ENCODE measurements at places on chromosomes 4 and X.

GRCh38 chrX:20767346-20767745 is 500.6 kb upstream of the RPS6KA3 start:
- DNase-seq, result no peak

- DNase-seq, result no peak
Measured at GRCh38 chr4:163414275-163414674, 59.3 kb downstream of the TKTL2 start.

DNA sequence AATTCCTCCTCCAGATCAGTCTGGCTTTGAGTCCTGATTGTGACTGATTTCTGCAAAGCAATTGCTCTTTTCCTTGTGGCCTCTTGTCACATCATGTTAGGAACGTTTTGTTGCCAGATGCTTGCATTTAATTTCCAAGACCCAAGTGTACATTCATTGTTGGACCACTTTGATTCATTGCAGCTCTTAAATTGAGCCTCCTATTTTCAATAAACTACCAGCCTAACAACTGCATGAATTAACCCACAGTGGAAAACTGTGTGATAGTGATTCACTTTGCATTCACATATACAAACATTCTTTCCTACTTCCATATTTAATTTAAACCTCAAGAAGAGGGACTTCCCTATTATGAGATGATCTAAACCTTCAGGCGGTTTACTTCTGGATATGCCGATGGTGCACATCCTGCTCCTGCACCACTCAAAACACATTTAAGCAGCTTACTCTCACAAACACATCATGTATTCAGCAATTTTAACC is 118.4 kb downstream of the AFF1 start:
- no peak for DNase-seq

DNA sequence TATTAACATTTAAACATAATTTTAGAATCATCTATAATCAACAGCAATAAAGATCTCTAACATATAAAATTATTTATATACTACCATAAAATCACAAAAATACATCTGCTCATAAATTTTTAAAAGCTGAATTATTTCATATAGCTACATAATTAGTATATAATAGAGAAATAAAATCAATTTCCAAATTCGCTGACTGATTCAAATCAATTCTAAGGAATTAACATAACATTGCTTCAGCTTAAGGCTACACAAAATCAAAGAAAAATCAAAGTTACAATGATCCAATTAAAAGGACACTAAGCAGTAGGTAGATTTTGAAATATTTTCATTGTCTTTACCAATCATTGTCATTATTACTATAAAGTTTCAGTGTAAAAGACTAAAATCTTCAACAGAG is 194.7 kb downstream of the LRBA start:
- no peak for DNase-seq

DNA sequence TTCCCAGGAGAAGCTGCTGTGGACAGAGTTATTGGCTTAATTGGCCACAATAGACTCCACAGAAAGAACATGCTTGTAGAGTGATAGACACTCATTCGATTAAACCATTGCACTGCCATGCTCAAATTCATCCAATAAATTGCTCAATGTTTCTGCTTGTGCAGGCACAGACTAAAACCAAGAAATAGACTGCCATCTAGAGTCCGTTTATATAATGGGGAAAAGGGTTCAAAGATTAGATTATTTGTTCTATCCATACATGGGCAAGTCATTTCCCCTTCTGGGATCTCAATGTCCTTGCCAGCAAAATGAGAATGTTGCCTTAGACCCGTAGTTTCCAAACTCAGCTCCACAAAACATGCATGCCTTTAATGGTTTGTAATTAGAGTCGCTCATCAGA is 8.7 kb downstream of the SMIM10 start:
- peak; percentile 21 for DNase-seq

GRCh38 chr4:147034372-147034771 is 88.7 kb upstream of the TTC29 start:
- no peak for DNase-seq

DNA sequence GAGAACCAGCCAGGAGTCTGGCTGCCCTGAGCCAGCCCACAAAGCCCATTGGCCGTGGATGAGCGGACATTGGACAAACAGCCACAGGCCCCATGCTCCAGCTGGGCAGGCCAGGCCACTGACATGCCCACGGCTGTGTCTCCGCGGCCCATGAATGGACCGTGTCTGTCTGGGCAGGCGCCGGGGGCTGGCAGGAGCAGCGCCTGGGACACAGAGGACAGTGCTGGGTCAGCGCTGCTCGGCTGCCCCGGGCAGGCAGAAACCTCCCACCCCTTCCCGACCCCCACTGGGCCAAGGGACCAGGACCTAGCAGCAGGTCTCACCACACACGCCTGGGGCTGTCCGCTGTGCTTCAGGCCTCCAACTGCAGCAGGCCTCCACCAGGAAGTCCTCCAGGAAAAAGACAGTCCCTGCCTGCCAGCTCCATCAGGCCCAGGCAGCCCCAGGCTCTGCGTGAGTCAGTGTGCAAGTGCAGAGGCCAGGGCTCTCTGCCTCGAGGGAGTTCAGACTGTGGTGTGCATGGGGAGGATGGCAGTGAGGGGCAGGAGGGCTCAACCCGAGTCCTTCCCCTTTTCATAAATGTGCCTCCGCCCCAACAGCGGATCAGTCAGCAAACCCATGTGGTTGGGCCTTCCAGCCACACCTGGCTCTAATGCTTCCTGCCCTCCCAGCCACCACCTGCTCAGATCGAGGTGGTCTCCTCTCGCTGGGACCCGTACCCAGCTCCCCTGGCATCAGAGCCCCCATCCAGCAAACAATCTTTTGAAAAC is 17.2 kb upstream of the FGFR3 start:
- no peak for DNase-seq

GRCh38 chrX:75301060-75301459 is 27.2 kb downstream of the UPRT start:
- DNase-seq, result no peak

GRCh38 chrX:110402850-110403221 is 44.2 kb downstream of the RTL9 start:
- DNase-seq, result no peak

GRCh38 chr4:167428156-167428555 is 193.9 kb upstream of the SPOCK3 start:
- no peak for DNase-seq
